Urothelium cell line (cell line): ENCODE measurements at places on chromosomes 12 and 14.

- no peak for DNase-seq
Observed at GRCh38 chr14:90785471-90785870, 30.8 kb downstream of the TTC7B start.

GRCh38 chr14:61221906-61222305 is 59.2 kb downstream of the TMEM30B start:
- DNase-seq, result no peak

DNA sequence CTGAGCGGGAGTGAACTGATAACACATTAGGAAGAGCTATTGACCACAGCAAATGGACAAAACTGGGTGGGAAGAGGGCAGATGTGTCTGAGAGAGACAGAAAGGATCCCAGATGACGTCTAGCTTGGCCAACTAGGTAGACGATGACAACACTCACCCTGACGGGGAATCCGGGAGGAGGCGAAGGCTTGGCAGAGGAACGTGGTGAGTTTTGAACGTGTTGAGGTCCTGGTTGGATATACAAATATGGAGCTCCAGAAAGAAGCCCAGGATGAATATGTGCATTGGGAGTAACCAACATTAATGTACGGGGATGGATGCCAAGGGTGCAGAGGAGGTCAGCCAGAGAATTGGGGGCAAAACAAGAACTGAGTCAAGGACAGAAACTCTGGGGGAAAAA is 60.7 kb downstream of the DPF3 start:
- no peak for DNase-seq

GRCh38 chr14:74525361-74525851 is 31.8 kb downstream of the ISCA2 start:
- no peak for DNase-seq

DNA sequence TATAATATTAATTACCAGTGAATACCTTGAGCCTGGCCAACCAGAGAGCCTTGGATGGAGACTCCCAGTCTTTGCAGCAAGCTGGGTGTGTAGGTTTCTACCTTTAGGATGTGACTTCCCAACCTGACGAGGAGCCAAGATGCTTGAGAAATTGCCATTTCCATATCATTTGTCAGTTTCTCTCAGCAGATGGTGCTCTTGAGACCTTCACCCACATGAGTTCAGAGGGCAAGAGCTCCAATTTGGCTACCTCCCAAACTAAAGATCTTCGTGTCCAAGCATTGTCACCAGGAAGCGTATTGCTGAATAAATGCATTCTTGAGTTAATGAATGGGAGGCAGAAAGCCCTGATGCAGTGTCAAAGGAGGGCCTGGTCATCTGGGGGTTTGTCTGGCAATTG is 106.4 kb upstream of the TBX5 start:
- DNase-seq, result no peak

DNA sequence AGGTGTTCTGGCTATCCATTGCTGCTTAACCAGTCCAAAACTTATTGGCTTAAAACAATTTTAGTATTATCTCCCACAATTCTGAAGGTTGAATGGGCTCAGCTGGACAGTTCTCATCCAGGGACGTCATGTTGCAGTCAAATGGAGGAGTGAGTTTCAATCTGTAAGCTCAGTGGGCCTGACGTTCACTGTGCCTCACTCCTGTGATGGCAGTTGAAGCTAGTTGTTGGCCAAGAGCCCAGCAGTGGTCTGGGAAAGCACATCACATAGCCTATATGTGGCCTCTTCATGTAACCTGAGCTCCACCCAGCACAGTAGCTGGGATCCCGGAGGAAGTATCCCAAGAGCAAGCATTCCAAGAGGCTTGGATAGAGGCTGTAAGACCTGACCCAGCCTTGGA is 40.6 kb upstream of the CDKN3 start:
- DNase-seq, result peak; percentile 75

- peak; percentile 12 for DNase-seq
Observed at GRCh38 chr12:127115468-127116035, 1151.4 kb upstream of the TMEM132C start.

GRCh38 chr12:65430571-65431306 is 152.3 kb downstream of the MSRB3 start:
- DNase-seq, result peak; percentile 64

GRCh38 chr12:121822393-121823100 is 18.7 kb downstream of the SETD1B start:
- no peak for DNase-seq

GRCh38 chr14:72788972-72789728 is 104.8 kb downstream of the DPF3 start:
- DNase-seq, result no peak

DNA sequence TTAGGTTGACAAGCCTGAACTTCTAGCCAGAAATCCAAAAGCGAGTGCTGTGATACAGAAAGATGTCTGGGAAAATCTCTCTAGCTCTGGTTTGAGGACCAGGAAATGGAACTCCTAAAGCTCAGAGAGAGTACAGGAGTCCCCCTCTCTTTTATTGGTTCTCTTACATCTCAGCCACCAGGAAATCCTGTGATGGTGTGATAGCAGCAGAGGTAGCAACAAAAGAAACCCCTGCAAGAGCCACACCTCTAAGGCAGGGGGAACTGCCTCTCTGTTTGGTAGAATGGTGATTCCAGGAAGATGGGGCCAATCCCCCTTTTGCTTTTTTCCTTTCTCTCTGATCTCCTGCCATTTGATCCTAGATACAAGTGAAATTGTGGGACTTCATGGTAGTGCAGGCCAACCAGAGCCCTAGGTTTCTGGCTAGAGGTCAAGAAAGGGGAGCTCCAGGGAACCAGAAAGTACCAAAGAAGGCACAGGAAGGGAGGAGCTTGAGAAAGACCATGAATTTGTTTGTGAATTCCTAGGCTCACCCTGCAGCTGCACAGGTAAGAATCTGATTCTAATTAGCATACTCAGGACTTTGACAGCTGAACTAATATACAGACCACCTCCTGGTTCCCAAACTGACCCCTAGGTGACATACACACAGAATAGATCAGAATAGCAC is 88.5 kb downstream of the PAPLN start:
- DNase-seq, result no peak

DNA sequence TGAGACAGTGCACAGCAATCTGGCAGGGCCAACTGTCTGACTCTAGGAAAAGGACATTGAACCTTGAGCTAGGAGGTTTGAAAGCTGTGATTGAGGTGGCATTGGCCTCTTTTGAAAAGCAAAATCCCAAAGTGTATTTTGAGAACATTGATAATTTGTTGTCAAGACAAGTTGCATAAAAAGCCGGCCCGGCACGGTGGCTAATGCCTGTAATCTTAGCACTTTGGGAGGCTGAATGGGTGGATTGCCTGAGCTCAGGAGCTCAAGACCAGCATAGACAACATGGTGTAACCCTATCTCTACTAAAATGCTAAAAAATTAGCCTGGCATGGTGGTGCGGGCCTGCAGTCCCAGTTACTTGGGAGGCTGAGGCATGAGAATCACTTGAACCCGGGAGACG is 331.6 kb downstream of the DUSP6 start:
- no peak for DNase-seq

DNA sequence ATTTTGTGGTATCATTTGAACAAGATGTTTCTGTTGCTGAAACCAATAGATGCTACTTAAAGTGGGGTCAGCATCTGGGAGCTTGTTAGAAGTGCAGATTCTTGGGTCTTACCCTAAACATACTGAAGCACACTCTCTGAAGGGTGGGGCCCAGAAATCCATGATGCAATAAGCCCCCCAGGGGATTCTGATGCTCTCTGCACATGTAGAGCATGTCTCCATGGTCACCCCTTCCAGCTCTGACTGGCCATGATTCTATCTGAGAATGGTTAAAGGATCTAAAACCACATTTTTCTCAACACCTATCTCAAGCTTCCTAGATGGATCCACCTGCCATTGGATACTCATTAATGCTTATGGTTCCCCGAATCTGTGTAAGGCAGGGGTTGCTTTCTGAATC is 20.4 kb downstream of the JDP2 start:
- DNase-seq, result no peak

- no peak for DNase-seq
Observed at GRCh38 chr12:49615725-49616124, 7.6 kb upstream of the PRPF40B start.

DNA sequence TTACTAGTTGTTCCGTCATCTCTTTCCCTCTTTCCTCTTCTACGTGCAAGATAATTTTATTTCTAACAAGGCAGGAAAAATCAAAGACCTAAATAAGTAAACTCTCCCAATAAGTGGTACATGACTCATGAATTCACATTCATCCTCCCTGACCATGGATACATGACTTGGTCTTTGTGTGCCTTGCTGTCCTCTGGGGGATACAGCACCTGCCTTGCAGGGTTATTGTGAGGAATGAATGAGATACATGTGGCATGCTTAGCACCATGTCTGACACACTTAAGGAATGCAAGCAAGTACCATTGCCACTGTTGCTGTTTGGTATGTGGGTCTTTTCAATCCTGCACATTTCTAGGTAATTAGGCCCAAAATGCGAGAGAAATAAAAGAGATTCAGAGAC is 208.4 kb downstream of the DPF3 start:
- no peak for DNase-seq
